OCI-LY7 (cell line): ENCODE measurements at places on chromosomes 3 and 15.

- no peak for DNase-seq
These were observed 149.9 kb downstream of the SST start for GRCh38 chr3:187520027-187520945.

DNA sequence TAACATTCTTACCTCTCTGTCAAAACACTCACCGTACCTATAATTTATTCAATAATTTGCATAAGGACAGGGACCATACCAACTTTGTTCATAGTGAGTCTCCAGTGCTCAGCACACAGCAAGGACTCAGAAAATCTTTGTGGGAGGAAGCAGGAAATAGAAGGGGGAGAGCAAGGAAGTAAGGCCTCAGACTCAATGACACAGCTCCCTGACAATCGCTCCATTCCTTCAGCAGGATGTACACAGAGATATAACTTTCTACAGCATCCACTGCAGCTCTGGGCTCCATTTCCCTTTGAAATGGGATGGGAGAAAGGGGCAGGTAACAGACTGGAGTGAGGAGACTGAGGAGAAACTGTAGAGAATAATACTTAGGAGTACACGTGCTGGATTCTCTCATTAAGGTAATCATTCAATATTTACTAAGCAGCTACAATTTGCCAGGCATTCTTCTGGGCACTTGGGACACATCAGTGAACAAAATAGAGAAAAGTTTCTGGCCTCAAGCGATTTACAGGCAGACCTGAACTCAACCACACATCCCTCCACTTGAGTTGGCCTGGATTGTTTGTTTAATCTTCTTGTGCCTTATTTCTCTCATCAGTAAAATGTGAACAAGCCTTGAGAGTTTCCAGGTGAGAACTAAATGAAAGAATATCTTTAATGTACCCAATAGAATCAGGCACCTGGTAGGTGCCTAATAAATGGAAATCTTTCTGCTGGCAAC lies 330.3 kb upstream of the THBS1 start:
- DNase-seq = no peak

DNA sequence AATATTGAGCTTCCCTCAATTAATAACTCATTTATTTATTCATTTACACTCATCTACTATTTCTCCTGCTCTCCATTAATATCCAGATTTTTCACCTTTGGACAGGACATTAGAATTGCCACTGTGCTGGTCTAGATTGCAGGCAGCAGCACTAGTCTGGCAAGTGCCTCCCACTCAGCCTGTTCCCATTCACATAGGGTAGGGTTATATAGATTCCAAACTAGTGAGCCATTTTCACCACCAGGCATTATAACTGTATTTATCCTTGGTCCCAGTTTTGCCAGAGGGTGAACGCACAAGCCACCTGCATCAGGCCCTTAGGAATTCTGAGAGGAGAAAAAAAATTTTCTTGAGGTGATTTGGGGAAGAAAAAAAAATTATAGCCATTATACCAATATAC lies 44.5 kb downstream of the ANAPC13 start:
- no peak for DNase-seq

- DNase-seq = no peak
These were observed 3.0 kb downstream of the SMC4 start for GRCh38 chr3:160402221-160403027.

DNA sequence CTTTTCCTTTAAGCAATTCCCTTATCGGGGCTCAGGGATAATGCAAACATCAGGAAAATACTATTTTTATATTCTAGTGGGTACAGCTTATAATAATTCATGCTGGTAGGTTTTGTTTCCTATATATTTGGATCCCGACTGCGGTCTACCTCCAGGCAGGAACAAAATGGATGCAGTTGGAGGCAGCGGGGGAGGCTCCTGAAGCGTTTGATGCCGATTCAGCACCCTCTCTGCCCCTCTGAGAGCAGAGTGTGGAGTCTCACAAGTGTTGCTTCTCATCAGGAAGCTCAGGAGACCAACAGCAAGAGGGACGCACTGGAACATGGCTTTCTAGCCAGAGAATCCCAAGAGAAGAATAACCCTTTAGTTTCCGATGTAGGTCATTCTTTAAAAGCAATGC lies 104.9 kb downstream of the RORA start:
- DNase-seq = no peak

GRCh38 chr15:62877276-62877857 lies 165.2 kb upstream of the TPM1 start:
- no peak for DNase-seq

- no peak for DNase-seq
These were observed 190.3 kb downstream of the OPA1 start for GRCh38 chr3:193783166-193783896.

DNA sequence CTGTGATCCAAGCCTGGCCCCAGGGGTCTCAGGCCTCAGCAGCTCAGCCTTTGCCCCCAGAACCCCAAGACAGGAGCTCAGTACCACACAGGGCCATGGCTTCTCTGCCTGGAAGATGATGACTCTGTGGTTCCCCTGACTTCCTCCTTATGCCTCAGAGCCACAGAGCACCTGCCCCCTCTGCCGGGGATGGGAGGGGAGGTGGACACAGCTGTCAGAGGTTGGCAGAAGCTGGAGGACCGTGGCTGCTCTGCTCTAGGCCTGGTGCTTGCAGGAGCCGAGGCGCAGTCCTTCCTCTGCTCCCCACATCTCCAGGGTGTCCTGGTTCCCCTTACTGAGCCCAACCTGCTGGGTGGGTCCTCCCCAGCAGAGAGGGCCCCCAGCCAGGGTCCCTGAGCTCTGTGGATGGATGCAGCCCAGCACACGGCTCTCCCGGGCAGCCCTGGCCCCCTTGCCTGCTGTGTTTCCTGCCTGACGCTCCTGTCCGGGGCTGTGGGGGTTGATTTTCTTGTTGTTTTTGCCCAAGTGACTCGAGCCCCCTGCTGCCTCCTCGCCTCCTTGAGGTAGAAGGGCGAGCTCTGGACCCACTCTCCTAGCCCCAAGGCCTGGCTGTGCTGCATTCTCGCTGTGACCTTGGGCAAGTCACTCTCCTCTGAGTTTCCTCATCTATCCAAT lies 36.6 kb downstream of the PSTPIP1 start:
- DNase-seq = peak; percentile 67
